NCI-H1694 treated with DMSO at 0.1 percent for 48 hours (cell line): ENCODE measurements at places on chromosomes 7 and 10.

- no peak for DNase-seq
Observed at GRCh38 chr10:60662917-60663614, 115.2 kb upstream of the CDK1 start.

DNA sequence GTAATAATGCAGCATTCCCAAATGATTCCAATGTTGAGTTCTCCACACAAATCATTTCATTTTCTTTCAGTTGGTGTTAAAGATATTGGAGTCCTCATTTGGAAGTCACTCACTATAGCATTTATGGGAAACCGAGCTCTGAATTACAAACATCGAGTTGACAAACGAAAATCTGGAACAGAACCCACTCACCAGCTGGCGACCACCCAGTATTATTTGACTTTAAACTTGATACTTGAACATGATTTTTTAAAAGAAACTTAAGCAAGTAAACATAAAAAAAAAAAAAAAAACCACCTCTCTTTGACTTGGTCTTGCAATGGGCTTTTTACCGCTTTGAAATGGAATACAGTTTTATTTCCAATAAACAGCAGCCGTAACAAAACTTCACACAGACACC lies 576.6 kb upstream of the C7orf33 start:
- DNase-seq = no peak

- no peak for DNase-seq
Observed at GRCh38 chr7:16698200-16698905, 52.4 kb downstream of the BZW2 start.

DNA sequence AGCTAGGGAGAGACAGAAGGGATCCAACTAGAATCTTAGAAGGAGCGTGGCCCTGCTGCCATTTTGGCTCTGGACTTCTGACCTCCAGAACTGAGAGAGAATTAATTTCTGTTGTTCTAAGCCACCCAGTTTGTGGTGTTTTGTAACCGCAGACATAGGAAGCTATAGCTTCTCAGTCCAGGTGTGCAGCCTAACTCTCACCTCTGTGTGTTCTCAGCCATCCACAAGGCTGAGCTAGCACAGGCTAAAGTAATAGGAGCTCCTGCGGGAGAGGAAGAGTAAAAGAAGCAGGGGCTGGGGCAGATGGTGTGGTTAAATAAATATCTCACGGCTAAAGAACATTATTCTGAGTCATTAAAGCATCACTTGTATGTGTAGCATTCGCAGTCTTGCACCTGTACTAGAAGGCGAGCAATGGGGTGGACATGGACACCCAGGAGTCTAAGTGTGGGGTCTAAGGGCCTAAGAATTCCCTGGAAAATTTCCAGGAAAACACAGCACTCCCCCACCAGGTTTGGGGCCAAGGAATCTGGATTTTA lies 94.1 kb downstream of the AOAH start:
- DNase-seq = no peak

DNA sequence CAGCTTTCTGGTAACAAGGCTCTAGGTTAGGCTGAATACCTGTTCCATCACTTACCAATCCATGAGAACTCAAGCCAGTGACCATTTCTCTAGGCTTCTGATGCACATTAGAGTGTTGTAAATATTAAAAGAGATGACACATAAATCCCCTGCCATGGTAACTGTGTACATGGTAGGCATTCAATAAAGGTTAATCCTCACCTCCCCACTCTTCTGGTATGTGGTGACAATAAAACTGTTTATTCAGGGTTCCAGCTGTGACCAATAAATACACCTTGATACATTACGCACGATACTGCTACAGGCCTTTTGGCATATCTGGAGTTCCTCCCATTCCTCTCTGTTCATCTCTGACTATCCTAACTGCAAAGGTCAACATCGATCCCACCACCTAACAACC lies 171.9 kb downstream of the SRPK2 start:
- DNase-seq = no peak
